Glutamatergic neuron (in vitro differentiated cells): ENCODE measurements at places on chromosomes 12 and 14. TPM values are rescaled to one million over a fixed set of nuclear protein-coding genes. Genes with fewer than 3 reads are reported as not detected.

DNA sequence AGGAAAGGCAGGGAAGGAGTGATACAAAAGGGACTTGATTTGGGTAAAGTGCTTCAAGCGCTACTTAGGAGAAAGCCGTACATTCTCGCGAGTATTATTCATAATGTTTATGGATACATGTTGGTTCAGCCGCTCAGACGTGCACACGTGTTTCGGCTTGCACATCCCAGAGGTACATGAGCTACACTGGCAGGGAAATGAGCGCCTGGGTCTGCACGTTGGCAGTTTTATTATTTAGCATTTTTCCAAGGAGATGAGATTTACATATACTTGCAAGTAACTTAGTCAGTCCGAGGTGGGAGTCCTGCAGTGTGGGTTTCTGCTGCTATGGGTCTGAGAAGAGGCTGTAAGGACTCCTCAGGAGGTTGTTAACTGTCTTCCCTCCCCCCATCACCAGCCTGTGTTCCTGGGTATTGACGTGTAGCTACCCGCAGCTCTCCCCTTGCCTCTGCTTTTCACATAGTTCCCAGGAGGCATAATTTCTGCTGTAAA is 1.5 kb downstream of the PRKCH start:
- no peaks in the 10 kb centered on the region for H3K36me3 ChIP-seq
- no peak overlapping the region for H3K27ac ChIP-seq
- peaks cover 9% of the 10 kb centered on the region for H3K27me3 ChIP-seq
- no peak for DNase-seq
- H3K4me3 ChIP-seq, result peak overlapping the region; percentile 37
- H3K4me1 ChIP-seq, result peaks cover 2% of the 10 kb centered on the region

- no peak for DNase-seq
- no peak overlapping the region for H3K4me3 ChIP-seq
- peaks cover 2% of the 10 kb centered on the region for H3K27me3 ChIP-seq
- H3K27ac ChIP-seq, result no peak overlapping the region
- peaks cover 6% of the 10 kb centered on the region for H3K4me1 ChIP-seq
- H3K36me3 ChIP-seq, result no peaks in the 10 kb centered on the region
Observed at GRCh38 chr12:31362115-31362758, 36.3 kb upstream of the SINHCAF start.

GRCh38 chr12:84994426-84994825 is 41.7 kb downstream of the TSPAN19 start:
- no peak for DNase-seq
- H3K36me3 ChIP-seq, result no peaks in the 10 kb centered on the region
- H3K27ac ChIP-seq, result no peak overlapping the region
- H3K4me3 ChIP-seq, result no peak overlapping the region
- H3K27me3 ChIP-seq, result no peaks in the 10 kb centered on the region

DNA sequence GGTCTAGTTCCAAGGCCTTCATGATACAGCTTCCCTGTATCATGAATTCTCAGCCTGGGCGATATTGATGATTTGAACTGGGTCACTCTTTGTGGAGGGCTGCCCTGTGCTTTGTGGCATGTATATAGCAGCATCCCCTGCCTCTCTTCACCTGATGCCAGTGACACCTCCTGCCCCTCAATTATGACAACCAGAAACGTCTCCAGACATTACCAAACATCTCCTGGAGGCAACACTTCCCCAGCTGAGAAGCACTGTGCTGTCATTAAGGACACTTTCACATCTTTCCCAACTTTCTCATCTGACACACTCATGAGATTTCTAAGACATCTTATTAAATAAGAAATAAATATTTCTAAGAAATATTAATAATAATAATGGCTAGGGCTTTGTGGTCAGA is 315.3 kb downstream of the BCL11B start:
- H3K36me3 ChIP-seq, result peaks cover 5% of the 10 kb centered on the region
- H3K27me3 ChIP-seq, result peaks cover 5% of the 10 kb centered on the region
- no peak for DNase-seq
- H3K27ac ChIP-seq, result no peak overlapping the region

DNA sequence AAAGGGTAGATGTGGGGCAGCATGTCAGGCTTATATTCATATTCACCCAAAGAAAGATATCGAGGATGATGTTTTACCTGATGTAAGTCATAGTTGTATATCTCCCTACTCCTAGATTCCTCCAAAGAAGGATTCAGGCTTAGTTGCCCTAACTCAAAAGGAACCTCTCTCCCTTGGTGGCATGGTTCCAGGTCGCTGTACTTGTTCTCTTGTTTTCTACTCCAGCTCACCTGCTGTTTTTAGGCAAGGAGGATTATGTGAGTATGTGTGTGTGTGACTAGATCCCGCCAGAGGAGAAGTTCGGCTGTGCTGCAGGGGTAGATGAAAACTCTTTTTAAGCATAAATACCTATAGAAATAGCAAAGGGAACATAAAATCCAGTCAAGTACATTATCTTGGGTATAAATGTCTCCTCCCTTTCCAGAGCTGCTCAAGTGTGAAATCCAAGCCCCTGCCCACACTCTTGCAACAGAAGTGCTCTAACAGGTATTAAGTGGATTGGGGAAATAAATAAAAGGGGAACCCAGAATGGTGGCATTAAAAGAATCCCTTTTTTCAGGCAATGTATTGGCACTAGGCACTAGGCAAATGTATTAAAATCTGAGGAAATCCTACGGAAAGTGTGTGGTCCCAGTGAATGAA is 375.7 kb downstream of the ZFP36L1 start:
- no peaks in the 10 kb centered on the region for H3K36me3 ChIP-seq
- no peaks in the 10 kb centered on the region for H3K27me3 ChIP-seq
- no peaks in the 10 kb centered on the region for H3K4me1 ChIP-seq
- DNase-seq, result no peak
- no peak overlapping the region for H3K4me3 ChIP-seq

DNA sequence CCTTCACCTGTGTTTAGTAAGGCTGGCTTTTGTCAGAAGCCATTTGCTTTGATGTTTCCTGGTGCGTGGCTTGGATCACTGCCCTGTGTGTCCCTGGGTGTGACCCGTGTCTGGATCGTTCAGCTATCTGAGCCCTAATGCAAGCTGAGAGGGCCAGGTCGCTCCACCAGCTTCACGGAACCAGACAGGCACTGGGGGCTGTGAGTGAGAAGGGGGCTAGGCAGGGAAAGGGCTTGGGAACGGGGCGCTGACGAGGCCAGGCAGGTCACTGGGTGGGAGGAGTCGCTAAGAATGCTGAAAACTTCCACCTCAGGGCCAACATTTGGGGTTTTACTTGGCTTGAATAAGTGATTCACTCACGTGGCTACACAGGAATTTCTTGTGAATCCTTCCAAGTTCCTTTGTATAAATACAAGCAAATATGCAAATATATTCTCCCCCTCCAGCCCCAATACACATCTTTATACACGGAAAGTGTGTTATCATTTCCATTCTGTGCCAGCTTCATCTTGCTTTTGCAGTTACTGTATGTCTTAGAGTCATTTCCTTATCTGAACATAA is 24.2 kb upstream of the MMP17 start:
- no peak overlapping the region for H3K4me3 ChIP-seq
- no peaks in the 10 kb centered on the region for H3K4me1 ChIP-seq
- H3K27me3 ChIP-seq, result no peaks in the 10 kb centered on the region
- H3K27ac ChIP-seq, result no peak overlapping the region
- no peak for DNase-seq
- H3K36me3 ChIP-seq, result no peaks in the 10 kb centered on the region

- H3K4me1 ChIP-seq, result peaks cover 15% of the 10 kb centered on the region
- no peak overlapping the region for H3K27ac ChIP-seq
- H3K27me3 ChIP-seq, result peaks cover 7% of the 10 kb centered on the region
- peaks cover under 1% of the 10 kb centered on the region for H3K36me3 ChIP-seq
- no peak overlapping the region for H3K4me3 ChIP-seq
- no peak for DNase-seq
Observed at GRCh38 chr12:113066813-113067400, 10.4 kb downstream of the DTX1 start.

DNA sequence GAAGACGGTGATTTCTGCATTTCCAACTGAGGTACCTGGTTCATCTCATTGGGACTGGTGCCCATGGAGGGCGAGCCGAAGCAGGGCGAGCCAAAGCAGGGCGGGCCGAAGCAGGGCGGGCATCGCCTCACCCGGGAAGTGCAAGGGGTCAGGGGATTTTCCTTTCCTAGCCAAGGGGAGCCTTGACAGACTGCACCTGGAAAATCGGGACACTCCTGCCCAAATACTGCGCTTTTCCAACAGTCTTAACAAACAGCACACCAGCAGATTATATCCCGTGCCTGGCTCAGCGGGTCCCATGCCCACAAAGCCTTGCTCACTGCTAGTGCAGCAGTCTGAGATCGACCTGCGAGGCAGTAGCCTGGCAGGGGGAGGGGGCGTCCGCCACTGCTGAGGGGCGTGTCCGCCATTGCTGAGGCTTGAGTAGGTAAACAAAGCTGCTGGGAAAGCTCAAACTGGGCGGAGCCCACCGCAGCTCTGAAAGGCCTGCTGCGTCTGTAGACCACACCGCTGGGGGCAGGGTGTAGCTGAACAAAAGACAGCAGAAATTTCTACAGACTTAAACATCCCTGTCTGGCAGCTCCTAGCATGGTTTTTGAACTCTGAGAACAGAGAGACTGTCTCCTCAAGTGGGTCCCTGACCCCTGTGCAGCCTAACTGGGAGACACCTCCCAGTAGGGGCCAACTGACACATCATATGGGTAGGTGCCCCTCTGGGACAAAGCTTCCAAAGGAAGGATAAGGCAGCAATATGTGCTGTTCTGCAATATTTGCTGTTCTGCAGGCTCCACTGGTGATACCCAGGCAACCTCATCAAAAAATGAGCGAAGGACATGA is 77.2 kb downstream of the BAZ1A start:
- H3K27ac ChIP-seq, result no peak overlapping the region
- no peak overlapping the region for H3K4me3 ChIP-seq
- no peaks in the 10 kb centered on the region for H3K27me3 ChIP-seq
- H3K4me1 ChIP-seq, result no peaks in the 10 kb centered on the region
- no peak for DNase-seq
- peaks cover 7% of the 10 kb centered on the region for H3K36me3 ChIP-seq

DNA sequence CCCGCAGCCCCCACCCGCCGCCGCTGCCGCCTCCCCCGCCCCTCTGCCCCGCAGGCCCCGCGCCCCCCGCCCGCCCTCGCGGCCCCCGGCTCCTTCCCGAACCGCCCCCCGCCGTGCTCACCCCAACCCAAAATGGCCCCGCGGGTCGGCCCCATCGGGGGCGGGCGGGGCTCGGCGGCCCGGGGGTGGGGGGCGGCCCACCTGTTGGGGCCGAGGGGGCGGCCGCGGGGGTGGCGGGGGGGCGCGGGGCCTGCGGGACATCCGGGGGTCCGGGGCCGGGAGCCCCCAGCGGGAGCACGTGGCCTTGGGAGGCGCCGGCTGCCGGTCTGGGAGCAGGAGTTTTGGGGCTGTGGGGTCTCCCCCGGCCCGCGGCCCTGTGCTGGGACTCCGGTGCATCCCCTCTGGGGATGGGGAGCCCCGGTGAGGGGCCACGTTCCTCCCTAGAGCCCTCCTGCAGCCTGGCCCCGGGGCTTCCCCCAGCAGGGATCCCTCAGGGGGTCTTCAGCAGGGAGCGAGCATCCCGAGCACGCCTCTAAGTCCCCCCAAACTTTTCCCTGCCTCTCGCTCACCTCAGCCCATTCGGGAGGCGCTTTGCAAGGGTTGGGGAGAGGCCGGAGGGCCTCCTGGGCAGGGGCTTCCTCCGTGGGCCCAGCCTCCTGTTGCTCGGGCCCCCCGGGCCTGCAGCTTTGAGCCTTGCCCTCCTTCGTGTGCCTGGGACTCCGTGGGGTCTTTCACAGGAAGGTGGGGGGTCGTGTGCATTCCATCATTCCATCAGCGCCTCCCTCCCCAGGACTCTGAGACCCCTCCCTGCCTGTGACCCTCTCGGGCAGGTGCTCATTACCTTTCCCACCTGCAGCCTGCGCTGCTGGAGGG is 710 bp downstream of the MTA1 start:
- H3K4me1 ChIP-seq, result peaks cover 20% of the 10 kb centered on the region
- H3K27ac ChIP-seq, result no peak overlapping the region
- H3K36me3 ChIP-seq, result no peaks in the 10 kb centered on the region
- H3K4me3 ChIP-seq, result peak overlapping the region; percentile 90

- H3K36me3 ChIP-seq, result peaks cover 3% of the 10 kb centered on the region
- no peaks in the 10 kb centered on the region for H3K27me3 ChIP-seq
- peaks cover 5% of the 10 kb centered on the region for H3K4me1 ChIP-seq
Observed at GRCh38 chr14:81401420-81402122, 1.4 kb upstream of the STON2 start.

GRCh38 chr12:56676851-56677580 is 11.1 kb downstream of the PTGES3 start:
- H3K4me3 ChIP-seq, result no peak overlapping the region
- peaks cover under 1% of the 10 kb centered on the region for H3K4me1 ChIP-seq
- H3K36me3 ChIP-seq, result no peaks in the 10 kb centered on the region
- no peaks in the 10 kb centered on the region for H3K27me3 ChIP-seq
- H3K27ac ChIP-seq, result no peak overlapping the region

DNA sequence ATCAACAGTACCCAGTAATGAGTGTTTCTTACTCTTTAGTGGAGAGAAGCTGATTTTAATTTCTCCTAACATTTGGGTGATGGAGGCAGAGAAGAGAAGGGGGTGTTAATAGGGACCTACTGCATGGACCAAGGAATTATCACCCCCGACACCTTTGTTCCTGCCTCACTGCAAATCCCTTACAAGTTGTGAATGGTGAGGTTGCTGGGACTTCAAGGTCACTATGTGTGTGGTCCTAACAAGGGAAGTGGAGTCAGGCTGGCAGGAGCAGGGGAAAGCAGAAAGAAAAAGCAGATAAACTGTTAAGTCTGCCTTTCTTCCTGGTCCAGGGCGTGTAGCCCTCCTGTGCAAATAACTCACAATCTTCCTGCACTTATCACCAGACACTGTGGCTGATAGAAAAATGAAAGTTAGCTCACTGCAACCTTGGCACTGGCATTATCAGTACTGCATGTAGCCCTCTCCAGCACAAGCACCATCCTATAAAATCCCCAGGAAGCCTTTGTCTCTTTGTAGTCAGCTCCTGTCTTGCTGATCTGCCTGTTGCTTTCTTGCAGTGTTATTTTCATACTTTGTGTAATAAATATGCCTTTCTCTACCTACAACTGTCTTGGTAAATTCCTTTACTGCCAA is 112.3 kb upstream of the DNM1L start:
- H3K36me3 ChIP-seq, result no peaks in the 10 kb centered on the region
- peak overlapping the region; percentile 65 for H3K27ac ChIP-seq
- H3K27me3 ChIP-seq, result peaks cover 14% of the 10 kb centered on the region
- peaks cover 60% of the 10 kb centered on the region for H3K4me1 ChIP-seq

- H3K4me3 ChIP-seq, result no peak overlapping the region
- H3K36me3 ChIP-seq, result no peaks in the 10 kb centered on the region
- DNase-seq, result no peak
- H3K27ac ChIP-seq, result no peak overlapping the region
Observed at GRCh38 chr12:22268973-22269372, 65.5 kb downstream of the ST8SIA1 start.

- H3K36me3 ChIP-seq, result no peaks in the 10 kb centered on the region
- DNase-seq, result no peak
- no peak overlapping the region for H3K4me3 ChIP-seq
- peaks cover 4% of the 10 kb centered on the region for H3K27me3 ChIP-seq
- no peak overlapping the region for H3K27ac ChIP-seq
Observed at GRCh38 chr12:111063295-111064026, 143.1 kb upstream of the MYL2 start.

DNA sequence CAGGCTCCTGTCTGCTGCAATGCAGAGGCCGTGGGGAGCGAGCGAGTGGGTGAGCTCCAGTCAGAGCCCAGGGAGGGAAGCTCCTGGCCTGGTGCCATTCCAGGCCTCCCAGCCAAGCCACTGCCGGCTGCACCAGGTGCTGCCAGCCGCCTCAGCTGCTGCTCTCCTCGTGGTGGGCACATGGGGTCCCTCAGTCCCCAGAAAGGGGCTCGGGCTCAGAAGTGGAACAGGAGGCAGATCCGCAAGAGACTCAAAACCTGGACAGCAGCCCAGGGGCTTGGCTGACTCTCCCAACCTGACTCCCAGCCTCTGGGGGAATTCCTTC is 2.4 kb downstream of the ABCB9 start:
- H3K4me1 ChIP-seq, result peaks cover 4% of the 10 kb centered on the region
- H3K36me3 ChIP-seq, result no peaks in the 10 kb centered on the region
- H3K27me3 ChIP-seq, result peaks cover 8% of the 10 kb centered on the region
- no peak for DNase-seq

The ACOT4 gene
- not detected for total RNA-seq

The ADCY4 gene
- not detected for total RNA-seq

The NR4A1 gene
- 8.5 TPM for total RNA-seq

The SLC41A2 gene
- 12.0 TPM for total RNA-seq

The VRTN gene
- 0.15 TPM for total RNA-seq
